ENCODE measurements at places on chromosomes 2 and 18.

- H3K4me1 ChIP-seq, result peaks cover 33% of the 10 kb centered on the region
- no peaks in the 10 kb centered on the region for H3K27me3 ChIP-seq
- peak overlapping the region; percentile 23 for H3K27ac ChIP-seq
- peak overlapping the region; percentile 78 for H3K4me3 ChIP-seq
Observed at GRCh38 chr18:48136051-48136826, 205.8 kb upstream of the SMAD2 start.

GRCh38 chr2:108586631-108587030, 52.4 kb downstream of the LIMS1 start:
- no peaks in the 10 kb centered on the region for H3K36me3 ChIP-seq
- H3K27me3 ChIP-seq, result no peaks in the 10 kb centered on the region

DNA sequence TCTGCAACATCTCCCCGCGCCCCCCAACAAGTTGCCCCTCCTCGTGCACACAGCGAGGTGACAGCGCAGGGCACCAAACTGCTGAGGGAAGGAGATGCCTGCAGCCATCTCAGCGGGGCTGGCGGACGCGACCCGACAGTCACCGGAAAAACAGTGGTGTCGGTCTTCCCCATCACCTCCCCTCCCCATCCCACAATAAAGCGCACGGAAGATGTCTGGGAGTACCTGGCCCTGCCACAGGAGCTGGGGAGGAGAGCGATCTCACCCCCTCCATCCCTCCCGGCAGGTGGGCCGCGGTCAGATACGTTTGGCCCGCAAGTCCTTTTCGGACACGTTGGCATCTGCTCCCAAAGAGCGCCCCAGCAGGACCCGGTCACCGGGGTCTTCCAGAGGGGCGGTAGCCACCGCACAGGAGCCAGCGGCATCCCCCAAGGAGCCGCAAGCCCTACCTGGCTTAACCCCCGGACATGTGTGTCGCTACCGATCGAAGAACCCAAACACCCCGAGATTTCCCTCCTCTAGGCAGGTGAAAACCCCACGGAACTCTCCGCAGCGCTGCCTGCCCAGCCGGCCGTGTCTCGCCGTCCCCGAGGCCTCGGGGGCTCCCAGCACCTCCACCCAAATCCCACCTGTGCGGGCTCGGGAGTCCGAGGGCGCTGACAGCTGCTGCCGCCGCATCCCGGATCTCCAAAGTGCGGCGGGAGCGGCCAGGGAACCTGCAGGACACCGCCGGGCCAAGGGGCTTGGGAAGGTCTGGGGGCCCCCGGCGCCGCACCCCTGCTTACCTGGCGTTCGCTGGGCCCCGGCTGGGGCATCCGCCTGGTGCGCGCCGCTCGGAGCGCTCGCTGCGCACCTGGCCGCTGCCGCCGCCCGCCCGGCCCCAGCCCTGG, 657 bp downstream of the ATP8B1 start:
- H3K36me3 ChIP-seq, result no peaks in the 10 kb centered on the region
- H3K27ac ChIP-seq, result peak overlapping the region; percentile 92
- peak overlapping the region; percentile 81 for H3K4me3 ChIP-seq
- H3K4me1 ChIP-seq, result peaks cover 19% of the 10 kb centered on the region
- DNase-seq, result no peak

- H3K4me3 ChIP-seq, result no peak overlapping the region
- no peak overlapping the region for H3K27ac ChIP-seq
- no peaks in the 10 kb centered on the region for H3K27me3 ChIP-seq
- no peak for DNase-seq
Observed at GRCh38 chr2:226875438-226876225, 39.8 kb downstream of the RHBDD1 start.

DNA sequence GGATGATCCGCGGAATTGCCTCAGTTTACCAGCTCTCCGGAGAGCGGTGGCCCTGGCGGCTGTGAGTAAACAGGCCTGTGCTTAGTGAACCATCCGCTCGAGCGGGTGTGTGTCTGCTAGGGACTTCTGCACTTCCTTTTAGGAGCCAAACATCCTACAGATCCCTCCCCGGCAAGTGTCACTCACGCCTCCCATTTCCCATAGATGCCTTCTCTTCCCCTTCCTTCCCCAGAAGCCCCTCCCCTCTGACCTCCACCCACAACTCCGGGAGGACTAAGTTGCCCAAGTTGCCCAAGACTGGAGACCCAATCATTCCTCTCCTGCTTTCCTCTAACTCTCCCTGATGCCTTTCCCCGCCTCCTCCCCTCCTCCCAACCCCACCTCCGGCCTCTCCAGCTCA, 2.9 kb downstream of the C1QL2 start:
- H3K4me3 ChIP-seq, result no peak overlapping the region
- H3K27me3 ChIP-seq, result no peaks in the 10 kb centered on the region
- no peaks in the 10 kb centered on the region for H3K4me1 ChIP-seq
- H3K27ac ChIP-seq, result no peak overlapping the region
- no peak for DNase-seq

DNA sequence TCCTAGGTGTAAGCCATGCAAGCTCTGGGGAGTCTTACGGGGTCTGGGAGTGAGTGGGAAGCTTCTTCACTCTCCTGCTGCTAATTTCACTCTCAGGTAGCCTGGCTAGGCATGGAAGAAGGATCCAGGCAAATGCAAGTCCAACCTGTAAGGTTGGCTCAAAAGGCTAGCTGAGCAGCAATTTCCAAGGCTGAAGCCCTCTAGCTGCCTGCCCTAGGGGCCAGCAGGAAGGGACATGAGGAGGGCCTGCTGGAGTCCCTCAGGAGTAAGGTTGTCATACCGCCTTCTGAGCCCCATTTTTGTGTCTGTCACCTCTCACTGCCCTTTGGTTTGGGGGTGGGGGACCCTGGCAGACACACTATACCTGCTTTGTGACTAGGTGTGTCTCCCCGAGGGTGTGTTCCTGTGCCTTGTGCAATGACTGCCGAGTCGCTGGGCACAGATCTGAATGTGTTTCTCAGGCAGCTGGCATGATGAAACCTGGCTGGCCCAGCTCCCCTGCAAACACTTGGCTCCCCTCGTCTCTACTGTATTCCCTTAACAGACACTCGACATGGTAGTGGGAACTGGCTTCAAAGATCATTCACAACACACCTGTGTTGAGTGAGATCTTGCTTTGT, 123.9 kb upstream of the FAM136A start:
- DNase-seq, result peak; percentile 89
- H3K27me3 ChIP-seq, result no peaks in the 10 kb centered on the region
- H3K4me3 ChIP-seq, result no peak overlapping the region
- H3K36me3 ChIP-seq, result no peaks in the 10 kb centered on the region
- H3K4me1 ChIP-seq, result no peaks in the 10 kb centered on the region
